Activated T-helper 2 cell treated with anti-CD3 and anti-CD28 coated beads, Interferon-gamma antibody, Interleukin-2, Interleukin-4, amounts not matched to agents 10 μg/mL and 5 μg/mL and 100 μg/mL, durations not matched to agents 14 hours and 24 hours and 36 hours (primary cell): ENCODE measurements at places on chromosomes 13 and 19. TPM values are rescaled to one million over a fixed set of nuclear protein-coding genes. Genes with fewer than 3 reads are reported as not detected.
A peak's percentile ranks its signal among the peaks of the same experiment; 100 is the strongest.

VMAC gene
- total RNA-seq: 3.1 and 3.8 TPM in 2 replicates

- no peak for DNase-seq
- peak overlapping the region; percentile 79 for H3K27ac ChIP-seq
- H3K4me1 ChIP-seq: peaks cover 12% of the 10 kb centered on the region
Measured at GRCh38 chr19:4455719-4456475, 1.7 kb downstream of the UBXN6 start.

DNA sequence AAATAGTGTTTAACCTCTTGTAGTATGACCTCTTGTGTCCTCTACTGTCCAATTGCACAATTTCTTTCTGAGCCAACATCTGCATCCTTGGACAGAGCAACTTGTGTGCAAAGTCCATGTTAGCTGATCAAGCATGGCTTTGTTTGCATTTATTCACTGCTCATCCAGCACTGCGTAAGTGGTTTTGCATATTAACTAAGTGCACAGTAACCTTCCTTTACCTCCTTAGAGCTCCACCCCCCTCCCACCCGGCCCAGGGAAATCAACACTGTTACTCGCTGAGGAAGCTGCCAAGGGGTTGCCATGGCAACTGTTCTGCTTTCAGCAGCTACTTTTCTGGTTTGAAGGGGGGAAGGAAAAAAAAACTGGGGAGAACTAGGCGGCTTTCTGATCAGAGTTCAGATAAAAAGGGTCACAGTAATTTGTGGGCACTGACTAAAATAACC, 153.5 kb upstream of the KLF12 start:
- H3K4me1 ChIP-seq: peaks cover 33% of the 10 kb centered on the region
- H3K36me3 ChIP-seq: no peaks in the 10 kb centered on the region
- peak overlapping the region; percentile 33 for H3K27ac ChIP-seq
- DNase-seq: peak; percentile 71
- H3K4me3 ChIP-seq: peak overlapping the region; percentile 15

DNA sequence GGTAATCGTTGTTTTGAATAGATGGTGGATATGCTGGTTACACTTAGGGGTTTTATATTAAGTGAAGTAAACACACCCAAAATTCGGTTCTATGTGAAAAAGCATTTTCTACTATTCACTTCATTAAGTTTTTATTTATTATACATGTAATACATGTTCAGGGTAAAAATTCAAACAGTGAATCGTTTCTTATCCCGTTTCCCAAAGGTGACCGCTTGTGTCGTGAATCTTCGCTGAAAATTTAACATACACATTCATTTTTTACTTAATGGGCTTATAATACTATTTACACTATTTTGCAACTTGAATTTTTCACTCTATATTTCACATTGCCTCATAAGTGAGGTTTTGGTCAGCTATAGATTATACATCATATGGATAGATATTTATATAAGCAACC, 24.5 kb downstream of the IPO5 start:
- H3K4me3 ChIP-seq: peak overlapping the region; percentile 95
- peaks cover 33% of the 10 kb centered on the region for H3K4me1 ChIP-seq
- peaks cover 26% of the 10 kb centered on the region for H3K36me3 ChIP-seq
- H3K27me3 ChIP-seq: no peaks in the 10 kb centered on the region
- no peak for DNase-seq

- no peak overlapping the region for H3K27ac ChIP-seq
- H3K27me3 ChIP-seq: no peaks in the 10 kb centered on the region
- no peak overlapping the region for H3K4me3 ChIP-seq
- peaks cover 33% of the 10 kb centered on the region for H3K36me3 ChIP-seq
Measured at GRCh38 chr19:19303411-19303810, 16.9 kb downstream of the SUGP1 start.

GRCh38 chr13:60933638-60934037, 482.0 kb downstream of the PCDH20 start:
- no peaks in the 10 kb centered on the region for H3K27me3 ChIP-seq
- H3K36me3 ChIP-seq: no peaks in the 10 kb centered on the region
- no peak for DNase-seq
- no peak overlapping the region for H3K27ac ChIP-seq
